ENCODE measurements at places on chromosomes 3 and 15.

DNA sequence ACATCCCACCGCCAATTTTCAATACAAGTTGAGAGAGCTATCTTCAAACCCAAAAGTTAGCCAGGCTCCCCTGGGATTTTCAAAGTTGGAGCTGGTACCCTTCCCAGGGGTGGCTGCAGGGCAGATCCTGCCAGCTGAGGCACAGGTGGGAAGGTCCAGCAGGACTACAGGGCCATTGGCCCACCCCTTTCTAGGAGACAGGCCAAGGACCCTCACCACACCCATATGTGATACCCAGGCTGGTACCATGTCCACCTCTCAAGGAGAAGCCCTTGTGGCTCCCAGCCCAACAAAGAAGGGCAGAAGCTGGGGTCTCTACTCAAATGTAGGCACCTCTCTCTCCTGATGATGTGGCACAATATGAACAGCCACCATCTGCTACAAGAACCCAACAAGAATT, 8.0 kb downstream of the POC1A start:
- no peak for DNase-seq

DNA sequence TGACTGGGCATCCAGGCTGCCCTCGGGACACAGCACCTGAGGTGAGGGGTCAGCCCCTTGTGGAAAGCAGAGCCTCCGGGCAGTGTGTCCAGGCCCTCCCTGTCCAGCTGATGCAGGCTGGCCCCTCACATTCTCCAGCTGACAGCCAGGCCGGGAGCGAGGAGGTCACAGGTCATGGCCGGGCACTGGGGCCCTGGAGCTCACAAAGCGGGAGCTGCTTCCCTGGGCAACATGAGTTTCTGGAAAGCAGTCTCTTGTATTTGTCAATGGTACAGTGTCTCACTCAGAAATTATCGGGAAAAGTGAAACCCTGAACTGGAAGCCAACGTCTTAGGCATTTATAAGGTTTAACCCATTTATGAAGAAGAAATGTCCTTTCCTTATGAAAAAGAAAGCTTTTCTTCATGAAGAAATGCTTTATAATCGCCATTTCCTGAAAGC, 118.5 kb downstream of the OPA1 start:
- no peak for DNase-seq

DNA sequence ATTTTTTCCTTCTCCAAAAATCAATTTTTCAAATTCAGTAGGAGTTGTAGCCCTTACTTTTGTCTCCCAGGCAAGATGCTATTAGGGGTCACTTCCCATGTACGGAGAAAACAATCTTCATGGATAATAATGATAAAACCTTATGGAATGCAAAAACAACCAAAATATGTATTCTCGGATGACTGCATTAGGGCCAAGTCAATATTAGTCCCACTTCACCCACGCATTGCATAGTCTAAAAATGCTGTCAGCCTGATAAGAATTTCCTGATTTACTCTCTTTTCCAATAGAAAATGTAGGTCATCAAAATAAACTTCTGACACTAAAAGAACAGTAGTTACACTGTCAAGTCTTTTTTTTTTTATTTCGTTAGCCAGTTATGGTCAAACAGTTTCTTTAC, 2.7 kb downstream of the VGLL3 start:
- no peak for DNase-seq

- peak; percentile 87 for DNase-seq
These were observed 171.0 kb upstream of the UMPS start for GRCh38 chr3:124558991-124559845.

DNA sequence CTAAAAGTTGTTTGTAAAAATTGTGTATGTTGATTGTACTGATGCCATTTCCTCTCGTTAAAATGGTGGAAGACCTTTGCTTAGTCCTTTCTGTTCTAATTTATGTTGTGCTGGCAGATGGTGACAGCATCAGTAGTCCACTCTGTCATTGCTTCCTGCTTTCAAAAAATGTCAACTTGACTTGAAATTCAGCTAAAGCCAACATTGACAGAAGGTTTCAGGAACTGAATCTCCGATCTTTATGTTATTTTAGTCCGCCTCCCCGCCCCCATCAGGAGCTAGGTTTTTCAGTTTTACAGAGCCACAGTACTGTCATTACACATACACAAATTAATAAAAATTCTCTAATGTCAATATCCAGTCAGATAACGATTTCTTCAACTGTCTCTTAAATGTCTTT, 1.5 kb downstream of the CEP63 start:
- no peak for DNase-seq

GRCh38 chr15:28165791-28166190, 66.7 kb upstream of the OCA2 start:
- no peak for DNase-seq

- no peak for DNase-seq
These were observed 21.5 kb upstream of the MTHFS start for GRCh38 chr15:79918278-79918677.

DNA sequence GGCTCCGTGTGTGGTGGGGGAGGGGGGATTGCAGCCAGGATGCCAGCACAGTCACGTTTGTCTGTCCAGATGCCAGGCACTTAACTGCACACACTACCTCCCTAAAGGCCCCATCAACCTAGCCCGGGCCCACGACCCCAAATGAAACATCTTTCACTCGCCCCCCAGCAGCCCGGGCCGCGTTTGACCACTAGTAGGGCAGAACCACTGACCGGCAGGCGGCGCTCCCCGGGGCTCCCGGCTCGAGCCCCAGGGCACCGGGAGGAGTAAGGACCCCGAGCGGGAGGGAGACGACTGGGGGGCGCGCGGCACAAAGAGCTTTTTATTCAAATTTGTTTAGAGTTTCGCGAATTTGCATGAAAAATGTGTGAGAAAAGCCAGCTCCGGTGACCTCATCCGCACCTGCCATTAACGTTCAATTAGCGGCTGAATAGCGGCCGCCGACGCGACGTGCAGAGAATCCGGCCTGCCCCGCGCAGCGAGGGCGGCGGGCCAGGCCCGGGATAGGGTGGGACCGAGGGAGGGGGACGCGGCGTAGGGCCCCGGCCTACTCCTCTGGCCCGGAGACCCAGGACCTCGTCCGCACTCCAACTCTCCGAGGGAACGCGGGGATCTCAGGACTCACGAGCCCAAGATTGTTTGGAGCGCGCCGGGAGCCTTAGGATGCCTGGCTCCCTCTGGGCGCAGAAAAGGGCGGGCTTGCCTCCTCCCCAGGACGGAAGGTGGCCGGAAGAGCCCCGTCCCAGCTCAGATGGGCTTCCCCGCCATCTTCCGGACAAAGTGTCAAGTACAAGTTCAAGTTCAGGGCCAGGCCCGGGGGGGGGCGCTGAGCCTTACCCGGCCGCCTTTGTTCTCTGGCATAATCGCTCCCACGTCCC, 64.9 kb upstream of the POLG start:
- no peak for DNase-seq

DNA sequence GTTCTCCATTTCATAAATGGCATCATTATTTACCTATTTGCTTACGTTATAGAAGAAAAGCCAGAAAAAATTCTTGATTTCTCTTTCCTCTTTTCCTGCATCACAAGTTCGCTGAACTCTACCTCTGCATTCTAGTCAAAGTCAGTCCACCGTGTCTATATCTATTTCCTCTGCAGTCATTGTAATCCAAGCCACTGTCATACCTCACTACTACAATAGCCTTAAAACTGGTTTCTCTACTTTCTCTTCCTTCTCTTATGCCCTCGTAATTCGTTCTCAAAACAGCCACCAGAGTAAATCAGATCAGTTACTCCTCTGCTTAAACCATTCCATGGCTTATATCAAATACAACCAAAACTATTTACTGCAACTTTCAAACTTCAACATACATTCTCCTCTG, 13.4 kb upstream of the FAM81A start:
- no peak for DNase-seq

DNA sequence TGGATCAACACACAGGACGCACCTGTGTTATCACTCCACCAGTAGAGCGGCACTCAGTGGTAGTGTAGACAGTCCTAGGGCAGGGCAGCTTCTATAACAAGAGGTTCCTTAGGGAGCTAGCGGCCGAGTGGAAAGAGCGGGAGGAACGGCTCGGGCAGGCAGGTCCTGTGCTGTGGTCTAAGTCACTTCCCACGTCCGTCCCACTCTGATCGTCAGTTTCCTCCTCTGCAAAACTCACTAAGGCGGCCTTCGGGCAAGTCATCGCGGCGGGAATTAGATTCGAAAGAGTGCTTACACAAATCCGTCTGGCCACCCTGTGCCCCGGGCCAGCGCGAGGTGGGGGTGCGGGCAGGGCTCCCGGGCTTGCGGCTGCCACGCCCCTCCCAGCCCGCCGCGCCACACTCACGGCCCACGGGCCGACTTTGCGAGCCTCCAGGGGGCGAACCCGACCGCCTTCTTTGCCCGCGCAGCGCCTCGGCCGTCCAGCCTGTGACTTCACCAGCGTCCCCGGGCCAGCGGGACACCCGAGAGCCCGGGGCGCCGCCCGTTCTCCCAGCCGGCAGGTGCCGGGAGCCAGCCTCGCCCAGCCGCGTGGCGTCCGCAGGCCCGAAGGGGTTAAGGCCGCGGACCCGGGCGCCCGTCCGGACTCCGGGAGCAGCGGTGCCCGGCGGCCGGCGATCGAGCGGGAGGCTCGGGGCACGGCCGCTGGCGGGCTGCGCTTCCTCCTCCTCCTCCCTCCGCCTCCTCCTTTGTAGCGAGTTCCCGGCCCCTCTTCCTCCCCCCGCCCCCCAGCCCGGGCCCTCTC, 416 bp upstream of the CORO2B start:
- peak; percentile 89 for DNase-seq

DNA sequence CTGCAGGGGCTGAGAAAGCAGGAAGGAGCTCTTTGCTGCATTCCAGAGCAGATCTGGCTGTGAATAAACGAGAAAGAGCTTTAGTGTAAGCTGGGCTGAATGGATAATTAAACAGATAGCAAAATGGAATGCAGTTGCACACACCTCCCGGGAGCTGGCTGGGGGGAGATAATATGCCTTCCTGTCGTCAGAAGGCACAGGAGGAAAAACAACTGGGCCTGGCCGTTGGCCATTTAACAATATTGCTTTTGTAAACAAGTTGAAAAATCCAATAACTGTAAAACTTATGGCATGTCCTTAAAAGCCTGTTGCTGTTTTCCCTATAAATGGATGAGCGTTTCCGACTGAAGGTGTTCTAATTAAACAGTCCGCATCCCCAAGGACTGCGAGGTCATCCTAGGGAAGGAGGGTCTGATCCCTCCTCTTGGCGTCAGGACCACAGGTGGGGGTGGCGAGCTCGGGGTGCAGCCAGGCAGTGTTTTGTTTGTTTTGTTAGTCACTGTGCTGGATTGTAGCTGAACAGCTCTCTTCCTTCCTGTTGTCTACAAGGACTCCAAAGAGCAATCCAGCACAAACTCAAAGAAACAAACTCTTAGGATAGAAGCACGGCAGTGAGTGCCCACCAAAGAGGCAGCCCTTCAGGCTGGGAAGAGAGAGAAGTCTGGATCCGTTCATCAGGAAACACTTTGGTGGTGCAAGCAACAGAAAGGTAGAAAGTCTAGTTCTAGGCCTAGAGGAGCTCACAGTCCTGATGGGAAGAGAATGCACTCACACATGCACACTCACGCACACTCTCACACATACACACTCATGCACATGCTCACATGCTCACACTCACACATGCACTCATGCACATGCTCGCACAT, 133.4 kb upstream of the SMAD3 start:
- DNase-seq = peak; percentile 53

- DNase-seq = no peak
These were observed 11.4 kb upstream of the STAB1 start for GRCh38 chr3:52483577-52484381.

- DNase-seq = no peak
These were observed 10.6 kb downstream of the IREB2 start for GRCh38 chr15:78448441-78449219.

DNA sequence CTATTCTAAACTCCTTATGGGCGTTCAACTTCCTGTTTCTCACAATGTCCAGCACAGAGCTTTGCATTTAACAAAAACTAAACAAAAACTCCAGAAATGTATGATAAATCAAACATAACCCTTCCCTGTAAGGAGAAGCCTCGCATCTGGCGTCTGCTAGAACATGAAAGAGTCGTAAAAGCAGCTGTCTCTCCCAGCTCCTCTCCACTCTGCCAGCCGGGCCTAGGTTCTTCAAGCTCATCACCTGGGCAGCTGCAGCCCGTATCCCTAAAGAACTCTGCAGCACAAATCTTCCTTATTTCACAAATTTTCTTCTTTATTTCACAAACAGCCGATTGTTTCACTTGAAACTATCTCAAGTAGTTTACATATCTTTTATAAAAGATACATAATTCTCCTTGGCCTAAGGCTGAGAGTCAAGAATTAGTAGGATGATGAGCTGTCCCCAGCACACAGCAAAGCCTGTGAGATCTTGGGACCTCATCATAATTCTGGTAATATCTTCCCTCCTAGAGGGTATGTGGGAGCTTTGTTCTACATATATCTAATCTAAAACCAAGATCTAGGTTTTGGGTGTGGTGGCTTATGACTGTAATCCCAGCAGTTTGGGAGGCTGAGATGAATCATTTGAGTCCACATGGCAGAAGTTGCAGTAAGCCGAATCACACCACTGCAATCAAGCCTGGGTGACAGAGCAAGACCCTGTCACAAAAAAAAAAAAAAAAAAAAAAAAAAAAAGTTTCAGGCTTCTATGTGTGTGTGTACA, 35.3 kb downstream of the ANXA2 start:
- no peak for DNase-seq

DNA sequence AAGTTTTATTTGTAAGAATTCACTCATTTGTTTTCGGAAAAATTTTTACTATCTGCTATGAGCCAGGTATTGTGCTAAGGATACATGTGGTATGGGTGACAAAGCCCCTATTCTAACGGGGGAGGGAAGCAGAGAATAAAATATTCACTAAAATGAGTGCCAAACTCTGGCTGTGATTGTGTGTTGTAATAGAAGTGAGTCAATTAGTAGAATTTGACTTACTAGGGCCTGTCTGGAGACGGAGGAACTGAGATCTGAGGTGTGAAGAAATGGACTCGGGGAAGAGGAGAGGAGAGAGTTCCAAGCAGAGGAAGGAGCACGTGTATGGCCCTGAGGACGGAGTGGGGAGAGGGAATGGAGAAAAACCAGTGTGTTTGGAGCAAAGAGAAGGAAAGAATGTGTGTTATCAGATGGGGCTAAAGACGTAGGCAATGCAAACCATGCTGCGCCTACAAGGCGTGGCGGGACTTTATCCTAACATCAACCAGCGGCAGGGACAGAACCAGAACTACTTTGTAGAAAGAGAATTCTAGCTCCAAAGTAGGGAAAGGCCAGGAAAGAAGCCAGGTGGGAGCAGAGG, 89.1 kb downstream of the OSBPL10 start:
- DNase-seq = no peak

DNA sequence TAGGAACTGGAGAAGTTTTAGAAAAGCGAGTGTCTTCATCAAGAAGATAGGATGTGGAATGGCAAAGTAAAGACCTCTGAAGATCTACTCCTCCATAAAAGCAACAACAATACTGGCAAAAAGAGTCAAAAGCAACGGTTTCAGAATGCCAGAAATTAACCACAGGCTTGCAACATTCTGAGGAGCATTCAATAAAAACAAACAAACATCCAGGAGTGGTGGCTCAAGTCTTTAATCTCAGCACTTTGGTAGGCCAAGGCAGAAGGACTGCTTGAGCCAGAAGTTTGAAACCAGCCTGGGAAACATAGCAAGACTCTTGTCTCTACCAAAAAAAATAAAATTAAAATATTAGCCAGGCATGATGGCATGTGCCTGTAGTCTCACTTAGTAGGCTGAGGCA, 143.2 kb upstream of the HACD2 start:
- DNase-seq = no peak

GRCh38 chr15:63815796-63816533, 17.8 kb downstream of the HERC1 start:
- peak; percentile 76 for DNase-seq

- no peak for DNase-seq
These were observed 517.5 kb upstream of the UBE2E2 start for GRCh38 chr3:22685597-22685996.
